T-helper 1 cell (primary cell): ENCODE measurements at places on chromosomes 7 and 10.

DNA sequence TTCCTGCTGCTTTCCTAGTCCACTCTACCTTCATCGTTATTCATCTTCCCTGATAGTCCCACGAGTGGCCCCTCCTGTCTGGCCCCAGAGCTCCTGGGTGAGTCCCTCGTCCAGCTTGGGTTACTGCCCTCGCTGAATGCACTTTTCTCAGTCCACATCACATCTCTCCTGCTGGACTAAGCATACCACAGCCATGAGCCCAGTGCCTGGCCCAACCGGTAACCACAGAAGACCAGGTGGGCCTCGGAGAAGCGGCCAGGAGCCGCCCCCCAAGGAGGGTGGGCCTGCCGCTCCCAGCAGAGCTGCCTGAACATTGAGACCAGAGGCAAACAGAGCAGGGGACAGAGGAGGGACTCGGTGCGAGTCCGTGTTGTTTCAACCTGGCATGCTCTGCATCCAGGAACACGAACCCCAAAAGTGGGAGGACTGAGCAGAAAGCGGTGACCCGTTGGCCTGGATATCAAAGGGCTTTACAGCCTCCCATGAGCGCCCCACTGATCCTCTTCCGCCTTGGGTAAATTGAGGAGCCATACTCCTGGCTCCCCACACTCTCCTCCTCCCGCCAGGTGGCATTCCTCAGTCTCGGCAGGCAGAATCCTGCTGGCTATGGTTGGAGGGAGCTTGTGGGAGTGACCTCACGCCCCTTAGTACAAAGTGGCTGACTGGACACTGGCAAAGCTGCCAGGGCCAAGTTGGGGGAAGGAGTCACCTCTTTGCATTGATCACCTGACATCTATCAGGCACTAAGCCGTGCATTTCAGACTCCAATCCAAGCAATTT lies 13.3 kb downstream of the TMEM72 start:
- DNase-seq, result no peak

DNA sequence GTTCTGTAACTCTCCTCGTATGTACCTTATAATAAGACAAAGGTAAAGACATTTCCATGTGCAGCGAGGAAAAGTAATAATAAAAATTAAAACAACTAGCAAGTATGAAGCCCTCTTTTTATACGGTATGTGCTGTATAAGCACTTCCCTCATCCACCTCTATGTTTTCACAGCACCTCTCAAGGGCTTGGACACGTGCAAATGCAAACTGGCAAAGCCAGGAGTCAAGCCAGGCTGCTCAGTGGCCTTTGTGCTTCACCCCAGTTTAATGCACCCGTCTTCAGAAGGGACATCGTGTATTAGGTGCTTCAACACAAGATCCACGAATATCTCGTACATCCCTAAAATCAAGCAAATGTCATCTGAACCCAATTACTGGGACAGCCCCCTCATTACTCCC lies 1.3 kb upstream of the DGKI start:
- DNase-seq, result no peak

DNA sequence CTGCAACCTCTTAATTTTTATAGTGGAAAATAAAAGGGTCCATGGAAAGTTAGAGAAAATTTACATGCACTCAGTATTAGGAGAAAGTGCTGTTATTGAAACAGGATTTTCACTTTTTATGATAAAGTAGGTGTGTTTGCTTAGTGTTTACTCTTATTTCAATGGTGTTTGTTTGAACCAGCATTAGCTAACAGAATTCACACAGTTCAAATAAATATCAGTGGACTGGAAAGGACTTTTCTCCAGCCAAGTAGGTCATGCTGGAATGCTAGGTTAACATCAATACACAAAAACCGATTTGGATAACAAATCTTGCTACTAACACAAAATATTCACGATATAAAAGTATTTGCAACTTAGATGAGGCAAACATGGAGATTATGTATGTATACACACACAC lies 49.4 kb upstream of the BET1 start:
- no peak for DNase-seq

DNA sequence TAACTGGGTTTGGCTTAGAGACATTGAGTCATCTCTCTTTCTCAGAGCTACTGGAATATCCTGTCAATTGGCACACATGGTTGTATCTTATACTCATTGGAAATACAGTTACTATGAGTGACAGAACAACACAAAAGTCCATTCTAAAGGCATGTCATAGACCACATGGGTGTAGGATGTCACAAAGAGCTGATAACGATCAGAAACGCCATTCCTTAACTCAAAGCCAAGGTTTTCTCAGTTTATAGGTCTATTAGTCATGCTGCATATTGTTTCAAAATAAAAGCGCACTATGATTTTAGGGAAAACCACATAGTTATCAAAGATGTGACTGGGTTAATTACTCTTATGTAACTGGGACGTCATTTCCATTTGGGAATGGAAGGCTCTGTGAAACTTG lies 147.2 kb upstream of the FAM171A1 start:
- DNase-seq, result no peak

GRCh38 chr10:110872984-110873923 lies 1.5 kb downstream of the PDCD4 start:
- no peak for DNase-seq

- DNase-seq, result peak; percentile 33
Observed at GRCh38 chr10:15433850-15434537, 62.9 kb upstream of the FAM171A1 start.
